ENCODE measurements at places on chromosomes 5 and 9.

DNA sequence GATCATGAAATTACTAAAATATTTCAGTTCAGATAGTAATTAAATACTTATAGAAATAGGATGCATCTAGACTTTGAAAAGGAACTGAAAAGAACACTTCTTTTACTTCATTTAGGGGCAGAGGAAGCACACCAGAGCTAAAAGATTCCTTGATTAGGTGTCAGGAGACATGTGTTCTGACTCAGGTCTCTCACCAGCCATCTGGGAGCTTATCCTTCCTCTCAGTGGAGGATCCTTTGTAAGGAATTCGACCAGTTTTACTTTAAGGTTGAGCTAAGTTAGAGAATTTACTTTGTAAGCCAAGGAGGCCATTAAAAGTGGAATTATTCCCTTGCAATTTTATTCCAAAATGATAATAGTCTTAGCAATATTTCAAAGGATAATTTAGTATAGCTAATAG is 16.7 kb downstream of the VCAN start:
- DNase-seq = no peak

- no peak for DNase-seq
These were observed 225.2 kb downstream of the WDR70 start for GRCh38 chr5:37604290-37604689.

- DNase-seq = no peak
These were observed 593.3 kb downstream of the CDK5RAP2 start for GRCh38 chr9:119986713-119987112.

- DNase-seq = no peak
These were observed 84.2 kb downstream of the NR6A1 start for GRCh38 chr9:124686918-124687317.

GRCh38 chr9:116628716-116629115 is 58.4 kb upstream of the TRIM32 start:
- DNase-seq = no peak
